ENCODE measurements at places on chromosomes 7 and 10. TPM values are rescaled to one million over a fixed set of nuclear protein-coding genes. Genes with fewer than 3 reads are reported as not detected.

Gene AGMO
- under 0.01 TPM for total RNA-seq

Gene CCT6A
- total RNA-seq = 215 TPM

Gene GIMAP5
- total RNA-seq = not detected

Gene ZNF804B
- not detected for total RNA-seq

Gene C7orf25
- 8.0 TPM for total RNA-seq

Gene COL13A1
- total RNA-seq = 17.2 TPM

Gene COL17A1
- 0.30 TPM for total RNA-seq

Gene BHLHA15
- total RNA-seq = 1.3 TPM

Gene CYREN
- total RNA-seq = 36.2 TPM

Gene CWF19L1
- total RNA-seq = 24.9 TPM

Gene FGL2
- 0.30 TPM for total RNA-seq

Gene CPN1
- not detected for total RNA-seq

Gene WDFY4
- not detected for total RNA-seq

Gene TMEM236
- total RNA-seq = under 0.01 TPM

Gene HOXA4
- 0.89 TPM for total RNA-seq

Gene COL1A2
- 7,304 TPM for total RNA-seq

Gene SUGCT
- 16.0 TPM for total RNA-seq

Gene GPR15LG
- not detected for total RNA-seq

Gene REEP3
- total RNA-seq = 49.0 TPM

Gene TMEM178B
- 0.18 TPM for total RNA-seq

Gene FOXP2
- 1.2 TPM for total RNA-seq

Gene MTG1
- 22.9 TPM for total RNA-seq

Gene SPDYE2
- total RNA-seq = not detected

Gene ZNF853
- total RNA-seq = 5.3 TPM

Gene PSTK
- total RNA-seq = 5.0 TPM

Gene UNC5B
- 46.3 TPM for total RNA-seq

Gene ARPC1B
- total RNA-seq = 544 TPM

Gene FOXK1
- 25.5 TPM for total RNA-seq

Gene LEP
- total RNA-seq = not detected

Gene GBF1
- total RNA-seq = 71.9 TPM

Gene SPAM1
- not detected for total RNA-seq

Gene GPR26
- total RNA-seq = not detected

Gene DENND2A
- total RNA-seq = under 0.01 TPM

Gene MKX
- total RNA-seq = 2.7 TPM

Gene CNTNAP2
- total RNA-seq = 3.6 TPM

Gene DOCK4
- total RNA-seq = 14.4 TPM

Gene OR9A2
- not detected for total RNA-seq

Gene FGFR2
- 9.2 TPM for total RNA-seq

Gene CALML5
- not detected for total RNA-seq

Gene OGA
- 154 TPM for total RNA-seq

Gene LIPK
- total RNA-seq = not detected

Gene C10orf143
- total RNA-seq = 0.32 TPM

Gene CBX3
- total RNA-seq = 110 TPM

Gene XRCC2
- total RNA-seq = 0.30 TPM

Gene IDI2
- not detected for total RNA-seq

Gene TMEM229A
- total RNA-seq = not detected

Gene NXPH1
- total RNA-seq = not detected

Gene TDRD1
- total RNA-seq = not detected

Gene GOT1
- total RNA-seq = 18.7 TPM

Gene PPP1R3C
- total RNA-seq = 84.9 TPM

Gene AEBP1
- 34.4 TPM for total RNA-seq

Gene SEMA3E
- total RNA-seq = 0.18 TPM

Data from smooth muscle cell of the umbilical artery (primary cell).